ENCODE measurements at places on chromosomes 12 and 14.
A peak's percentile ranks its signal among the peaks of the same experiment; 100 is the strongest.

GRCh38 chr12:90037740-90038139, 329.1 kb upstream of the ATP2B1 start:
- DNase-seq, result no peak

GRCh38 chr12:123474485-123475245, 16.7 kb downstream of the SNRNP35 start:
- DNase-seq, result no peak

DNA sequence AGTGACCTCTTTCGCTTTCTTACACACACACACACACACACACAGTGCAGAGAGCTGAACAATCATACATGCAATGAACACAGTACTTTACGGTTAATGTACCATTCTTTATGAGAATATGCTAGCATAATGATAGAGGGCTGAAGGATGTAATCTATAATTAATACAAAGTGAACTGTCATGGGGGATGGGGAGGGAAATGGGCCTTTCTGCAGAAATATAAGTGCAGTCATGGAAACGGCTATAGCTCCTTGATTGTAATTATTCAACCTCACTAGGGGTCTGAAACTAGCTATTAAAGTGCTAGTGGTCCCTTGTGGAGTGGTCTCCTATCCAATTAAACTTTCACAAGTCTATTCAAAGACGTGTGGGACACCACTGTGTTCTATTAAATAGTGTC, 443.2 kb upstream of the FOXG1 start:
- DNase-seq, result no peak

GRCh38 chr12:50166799-50167048, 445 bp downstream of the CERS5 start:
- no peak for DNase-seq

DNA sequence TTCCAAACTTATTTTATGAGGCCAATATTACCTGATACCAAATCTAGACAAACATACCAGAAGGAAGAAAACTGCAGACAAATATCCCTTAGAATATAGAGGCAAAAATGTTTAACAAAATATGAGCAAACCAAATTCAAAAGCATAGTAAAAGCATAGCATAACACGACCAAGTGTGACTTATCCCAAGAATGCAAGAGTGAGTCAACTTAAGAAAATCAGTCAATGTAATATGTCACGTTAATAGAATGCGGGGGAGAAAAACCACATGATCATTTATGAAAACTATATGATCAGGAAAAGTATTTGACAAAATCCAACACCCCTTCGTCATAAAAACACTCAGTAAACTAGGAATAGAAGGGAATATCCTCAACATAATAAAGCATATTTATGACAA, 217.3 kb downstream of the ADGRD1 start:
- no peak for DNase-seq

DNA sequence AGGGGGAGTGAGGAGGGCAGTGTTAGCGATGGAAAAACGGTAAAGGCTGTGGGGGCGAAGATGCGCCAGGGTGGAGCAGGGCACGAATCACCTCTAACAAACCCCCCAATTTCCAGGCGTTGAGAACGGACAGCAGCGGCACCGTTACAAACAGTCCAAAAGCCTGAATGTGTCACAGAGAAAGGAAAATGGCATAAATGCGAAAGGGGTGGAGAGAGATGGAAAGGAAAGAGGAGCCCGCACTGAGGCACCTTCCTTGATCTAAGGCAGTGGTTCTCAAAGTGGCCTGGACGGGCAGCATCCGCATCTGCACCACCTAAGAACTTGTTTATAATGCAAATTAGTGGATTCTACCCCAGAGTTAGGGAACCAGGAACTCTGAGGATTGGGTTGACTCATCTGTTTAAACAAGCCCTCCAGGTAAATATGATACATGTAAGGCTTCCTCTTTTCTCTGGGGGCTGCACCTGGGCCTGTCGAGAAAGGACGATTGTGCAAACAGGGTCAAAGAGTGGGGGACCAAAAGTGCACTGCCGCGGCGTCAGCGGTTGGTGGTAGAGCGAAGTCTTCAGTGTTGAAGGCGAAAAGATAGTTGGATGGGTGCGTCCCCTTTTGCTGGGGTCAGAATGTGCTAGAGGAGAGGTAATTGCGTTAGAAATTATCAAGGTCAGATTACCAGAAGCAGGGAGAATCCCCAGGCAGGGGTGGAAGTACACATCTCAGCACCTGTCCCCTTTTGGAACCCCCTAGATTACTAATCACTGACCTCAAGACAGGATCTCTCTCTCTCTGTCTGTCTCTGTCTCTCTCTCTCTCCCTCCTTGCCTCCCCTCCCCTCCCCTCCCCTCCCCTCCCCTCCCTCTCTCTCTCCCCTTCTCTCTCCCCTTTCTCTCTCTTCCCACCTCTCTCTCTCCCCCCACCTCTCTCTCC, 1.3 kb upstream of the KCNH5 start:
- no peak for DNase-seq

DNA sequence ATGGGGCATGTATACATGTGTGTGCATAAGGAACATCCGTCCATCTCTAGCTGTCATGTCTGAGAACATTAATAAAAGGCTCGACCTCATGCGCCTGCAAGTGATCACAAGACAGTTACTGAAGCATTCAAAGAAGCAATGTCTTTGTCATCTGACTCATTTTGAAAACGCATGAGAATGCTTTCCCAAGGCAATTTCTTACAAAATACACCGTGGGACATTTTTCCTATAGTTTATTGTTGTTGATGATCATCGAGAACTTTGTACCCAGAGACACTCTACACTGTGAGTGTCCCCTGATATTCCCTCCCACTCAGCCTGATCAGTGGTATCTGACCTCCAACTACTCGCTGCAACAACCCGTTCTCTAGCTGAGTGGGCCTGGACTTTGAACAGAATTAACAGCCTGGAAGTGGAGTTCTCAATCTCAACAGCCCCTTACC, 68.1 kb downstream of the ETV6 start:
- no peak for DNase-seq

DNA sequence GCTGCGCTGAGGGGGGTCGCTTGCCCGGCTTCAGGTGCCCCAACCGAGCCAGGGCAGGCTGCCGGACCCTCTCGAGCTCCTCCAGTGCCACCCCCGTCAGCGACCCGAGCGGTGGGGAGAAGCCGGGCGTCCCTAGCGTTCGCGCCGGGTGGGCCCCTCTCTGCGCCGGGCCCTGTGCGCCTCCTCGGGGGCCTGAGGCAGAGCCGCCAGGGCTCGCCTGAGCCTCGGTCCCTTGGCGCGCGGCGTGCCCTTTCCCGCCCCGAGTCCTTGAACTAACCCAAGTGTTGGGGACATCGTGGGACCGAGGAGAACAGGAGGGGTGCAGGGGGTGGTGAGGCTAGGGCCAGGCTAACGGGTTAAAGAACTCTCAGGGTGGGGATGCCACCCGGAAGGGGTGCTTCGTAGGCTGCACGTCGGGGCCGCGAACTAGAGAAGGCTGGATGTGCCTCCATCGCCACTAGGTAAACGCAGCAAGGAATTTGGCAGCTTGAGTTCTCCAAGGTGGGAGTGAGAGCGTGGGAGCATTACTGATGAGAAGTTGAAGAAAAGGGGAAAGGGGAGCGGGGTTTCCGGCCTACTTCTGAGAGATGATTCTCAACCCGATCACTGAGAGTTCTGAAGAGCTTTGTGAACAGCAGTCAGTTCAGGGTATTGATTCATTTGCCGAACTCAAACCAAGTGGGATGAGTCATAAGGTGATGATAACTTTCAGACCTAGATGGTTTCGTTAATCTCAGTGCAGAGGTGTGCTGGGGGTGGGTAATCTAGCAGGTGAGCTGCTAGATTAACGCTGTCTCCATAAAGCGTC, 618 bp downstream of the RNF34 start:
- DNase-seq, result no peak

DNA sequence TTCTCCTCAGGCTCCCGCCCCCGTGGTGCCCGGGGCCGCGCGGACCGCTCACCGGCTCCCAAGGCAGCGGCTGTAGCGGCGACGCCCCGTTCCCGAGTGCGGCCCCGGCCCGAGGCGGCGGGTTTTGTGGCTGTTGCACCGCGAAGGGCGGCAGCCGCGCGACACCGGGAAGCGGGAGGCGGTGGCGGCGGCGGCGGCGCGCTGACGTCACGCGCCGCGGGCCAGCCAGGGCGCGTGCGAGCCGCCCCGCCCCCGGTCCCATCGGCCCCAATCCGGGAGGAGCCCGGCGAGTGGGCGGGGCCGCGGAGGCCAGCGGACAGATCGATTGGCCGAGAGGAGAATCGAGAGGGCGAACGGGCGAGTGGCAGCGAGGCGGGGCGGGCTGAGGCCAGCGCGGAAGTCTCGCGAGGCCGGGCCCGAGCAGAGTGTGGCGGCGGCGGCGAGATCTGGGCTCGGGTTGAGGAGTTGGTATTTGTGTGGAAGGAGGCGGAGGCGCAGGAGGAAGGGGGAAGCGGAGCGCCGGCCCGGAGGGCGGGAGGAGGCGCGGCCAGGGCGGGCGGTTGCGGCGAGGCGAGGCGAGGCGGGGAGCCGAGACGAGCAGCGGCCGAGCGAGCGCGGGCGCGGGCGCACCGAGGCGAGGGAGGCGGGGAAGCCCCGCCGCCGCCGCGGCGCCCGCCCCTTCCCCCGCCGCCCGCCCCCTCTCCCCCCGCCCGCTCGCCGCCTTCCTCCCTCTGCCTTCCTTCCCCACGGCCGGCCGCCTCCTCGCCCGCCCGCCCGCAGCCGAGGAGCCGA, at the start of gene YY1:
Gene YY1, plus strand, starts transcription at position 726 of the 792 bp plus-strand sequence. CDS start 101 bp downstream, outside the sequence.
- DNase-seq, result peak; percentile 84

GRCh38 chr12:93622485-93622884, 50.0 kb downstream of the SOCS2 start:
- no peak for DNase-seq

DNA sequence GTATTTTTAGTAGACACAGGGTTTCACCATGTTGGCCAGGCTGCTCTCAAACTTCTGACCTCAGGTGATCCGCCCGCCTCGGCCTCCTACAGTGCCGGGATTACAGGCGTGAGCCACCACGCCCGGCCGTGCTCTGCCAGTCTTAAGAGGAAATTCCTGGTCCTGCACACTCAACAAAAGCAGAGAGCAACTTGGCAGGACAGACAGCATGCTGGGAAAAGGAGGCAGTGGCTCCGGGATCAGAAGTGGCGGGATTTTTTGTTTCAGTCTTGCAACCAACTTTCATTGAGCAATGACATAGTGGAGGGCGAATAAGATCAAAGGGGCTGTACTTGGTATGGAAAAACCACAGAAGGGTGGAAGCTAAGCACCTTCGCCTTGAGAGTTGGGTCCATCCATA, 2.1 kb downstream of the CKAP4 start:
- no peak for DNase-seq

GRCh38 chr14:64478634-64479250, 13.4 kb downstream of the AKAP5 start:
- no peak for DNase-seq

DNA sequence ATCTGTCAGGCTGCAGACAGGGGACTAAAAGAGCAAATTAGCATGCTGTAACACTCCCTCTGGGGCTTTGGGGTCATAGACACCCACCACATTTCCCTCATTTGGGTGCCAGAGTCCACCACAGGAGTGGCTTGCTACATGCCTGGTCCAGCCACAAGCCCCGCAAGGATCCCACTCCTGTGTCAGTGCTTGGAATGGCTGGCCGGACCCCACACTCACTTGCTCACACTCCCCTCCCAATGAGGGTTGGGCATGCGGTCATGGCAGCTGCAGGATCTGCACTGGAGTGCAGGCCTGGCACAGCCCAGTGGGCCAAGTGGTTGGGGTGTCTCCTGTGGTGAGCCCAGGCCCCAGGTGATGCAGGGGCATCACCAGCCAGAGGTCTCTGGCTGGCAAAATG, 59.9 kb downstream of the TSPAN19 start:
- DNase-seq, result no peak

DNA sequence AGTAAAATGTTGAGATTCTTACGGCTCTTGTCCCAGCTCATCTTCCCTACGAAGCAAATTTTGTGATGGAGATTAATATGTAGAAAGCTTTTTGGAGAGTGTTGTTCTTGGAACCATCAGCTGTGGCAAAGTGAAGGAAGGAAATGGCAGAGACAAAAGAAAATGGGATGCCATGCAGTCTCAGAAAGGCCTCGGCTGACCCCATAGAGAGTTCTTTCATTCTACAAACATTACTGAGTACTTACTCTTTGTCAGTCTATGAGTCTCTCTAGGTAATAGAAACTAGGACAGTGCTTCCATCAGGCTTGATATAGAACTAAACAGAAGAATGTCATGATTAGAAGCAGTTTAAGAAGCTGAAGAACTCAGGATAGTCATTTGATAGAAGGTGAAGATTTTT, 134.1 kb downstream of the PLEKHA5 start:
- no peak for DNase-seq

DNA sequence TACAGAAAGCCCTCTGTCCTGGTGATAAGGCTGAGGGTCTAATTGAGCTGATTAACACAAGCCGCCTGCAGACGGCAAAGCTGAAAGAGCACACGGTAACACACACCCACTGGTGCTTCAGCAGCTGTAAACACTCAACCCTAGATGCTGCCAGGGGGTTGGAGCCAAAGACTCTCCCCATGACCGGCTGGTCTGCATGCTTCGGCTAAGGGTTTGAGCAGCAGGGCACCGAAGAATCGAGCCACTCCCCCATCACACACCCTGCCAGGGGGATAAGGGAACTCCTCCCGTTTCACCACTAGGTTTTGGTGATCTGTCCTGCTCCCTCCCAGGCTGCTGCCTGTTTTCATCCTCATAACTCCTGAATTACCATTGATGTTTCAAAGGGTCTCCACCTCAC, 141.0 kb upstream of the OVCH1 start:
- DNase-seq, result no peak

- peak; percentile 31 for DNase-seq
These were observed 142.8 kb downstream of the PAWR start for GRCh38 chr12:79547735-79548609.

GRCh38 chr14:52395728-52396127, 81.6 kb downstream of the PTGER2 start:
- DNase-seq, result no peak

- no peak for DNase-seq
These were observed 3.8 kb downstream of the ENDOU start for GRCh38 chr12:47721431-47721973.

- no peak for DNase-seq
These were observed 38.5 kb downstream of the IL31 start for GRCh38 chr12:122135437-122136031.

GRCh38 chr14:82345184-82345583, 811.5 kb upstream of the SEL1L start:
- DNase-seq, result no peak

GRCh38 chr14:97948841-97949240, 1151.7 kb downstream of the VRK1 start:
- DNase-seq, result no peak

- no peak for DNase-seq
These were observed 131.3 kb downstream of the PTPRO start for GRCh38 chr12:15453613-15454012.

DNA sequence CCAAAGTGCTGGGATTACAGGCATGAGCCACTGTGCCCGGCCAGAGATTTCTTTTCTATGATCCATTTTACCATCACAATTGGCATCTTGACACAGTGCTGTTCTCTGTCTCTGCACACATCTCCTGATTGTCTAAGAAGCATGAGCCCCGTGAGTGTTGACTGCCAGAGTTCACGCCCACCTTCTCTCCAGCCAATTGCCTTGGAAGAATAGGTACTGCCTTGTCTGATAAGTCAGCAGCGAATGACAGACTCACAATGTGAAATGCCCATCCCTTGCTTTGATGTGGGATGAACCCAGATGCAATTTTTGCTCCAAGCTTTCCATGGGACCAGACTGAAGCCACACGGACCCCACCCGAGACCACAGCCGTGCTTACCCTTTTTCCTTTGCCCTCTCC, 19.3 kb downstream of the EIF5 start:
- no peak for DNase-seq
